ENCODE measurements at places on chromosomes 12 and 14. TPM values are rescaled to one million over a fixed set of nuclear protein-coding genes. Genes with fewer than 3 reads are reported as not detected.

Gene SLC38A6
- 17.8 TPM for total RNA-seq

GRCh38 chr12:117051380-117051779 is 47.8 kb downstream of the TESC start:
- DNase-seq = no peak

GRCh38 chr14:63275611-63276010 is 43.1 kb downstream of the GPHB5 start:
- DNase-seq = no peak

DNA sequence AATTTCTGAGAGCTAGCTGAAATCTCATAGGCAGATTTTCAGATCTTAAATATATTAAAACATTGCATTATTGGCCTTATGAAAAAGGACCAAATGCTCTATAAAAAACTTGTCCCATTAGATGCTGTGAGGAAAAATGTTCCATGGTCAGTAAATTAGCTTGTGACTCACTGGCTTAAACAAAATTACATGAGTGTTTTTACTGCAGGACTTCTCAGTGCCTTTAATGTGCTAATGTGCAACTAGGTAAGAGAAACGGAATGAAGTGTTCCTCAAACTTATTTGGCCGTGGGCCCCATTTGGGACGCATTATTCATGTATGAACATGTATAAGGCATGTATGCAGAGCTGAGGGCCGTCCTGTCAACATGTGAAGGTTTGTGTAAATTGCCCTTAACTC is 41.7 kb downstream of the MYRFL start:
- no peak for DNase-seq

Gene LTBR
- 74.0 TPM for total RNA-seq

Data from dermis blood vessel endothelial cell (primary cell).